NT2/D1 (cell line): ENCODE measurements at places on chromosomes 7 and 10.

GRCh38 chr10:33260403-33261149 lies 73.9 kb downstream of the NRP1 start:
- no peak for DNase-seq

- DNase-seq = no peak
These were observed 190.9 kb downstream of the REEP3 start for GRCh38 chr10:63711867-63712716.

- no peak for DNase-seq
These were observed 208.5 kb downstream of the PTEN start for GRCh38 chr10:88071879-88072278.

DNA sequence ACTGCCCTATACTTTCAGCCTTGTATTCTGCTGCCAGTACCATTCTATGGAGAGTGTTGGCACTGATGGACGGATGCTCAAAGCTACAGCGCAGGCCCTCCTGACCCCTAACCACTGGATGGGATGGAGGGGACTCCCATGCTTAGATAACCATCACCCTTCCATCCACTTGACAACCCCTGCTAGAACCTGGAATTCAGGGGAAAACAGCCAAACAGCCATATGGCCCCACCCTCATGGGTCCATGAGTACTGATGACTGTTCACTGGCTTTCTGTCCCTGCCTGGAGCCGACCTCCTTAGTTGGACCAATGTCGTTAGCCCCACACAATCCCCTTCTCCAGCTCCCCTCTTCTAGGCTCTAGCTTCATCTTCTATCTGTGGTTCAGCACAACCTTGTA lies 16.2 kb downstream of the DUSP5 start:
- no peak for DNase-seq

GRCh38 chr7:37546677-37547076 lies 98.0 kb upstream of the ELMO1 start:
- no peak for DNase-seq

GRCh38 chr10:72140174-72140573 lies 51.8 kb upstream of the SPOCK2 start:
- DNase-seq = no peak

DNA sequence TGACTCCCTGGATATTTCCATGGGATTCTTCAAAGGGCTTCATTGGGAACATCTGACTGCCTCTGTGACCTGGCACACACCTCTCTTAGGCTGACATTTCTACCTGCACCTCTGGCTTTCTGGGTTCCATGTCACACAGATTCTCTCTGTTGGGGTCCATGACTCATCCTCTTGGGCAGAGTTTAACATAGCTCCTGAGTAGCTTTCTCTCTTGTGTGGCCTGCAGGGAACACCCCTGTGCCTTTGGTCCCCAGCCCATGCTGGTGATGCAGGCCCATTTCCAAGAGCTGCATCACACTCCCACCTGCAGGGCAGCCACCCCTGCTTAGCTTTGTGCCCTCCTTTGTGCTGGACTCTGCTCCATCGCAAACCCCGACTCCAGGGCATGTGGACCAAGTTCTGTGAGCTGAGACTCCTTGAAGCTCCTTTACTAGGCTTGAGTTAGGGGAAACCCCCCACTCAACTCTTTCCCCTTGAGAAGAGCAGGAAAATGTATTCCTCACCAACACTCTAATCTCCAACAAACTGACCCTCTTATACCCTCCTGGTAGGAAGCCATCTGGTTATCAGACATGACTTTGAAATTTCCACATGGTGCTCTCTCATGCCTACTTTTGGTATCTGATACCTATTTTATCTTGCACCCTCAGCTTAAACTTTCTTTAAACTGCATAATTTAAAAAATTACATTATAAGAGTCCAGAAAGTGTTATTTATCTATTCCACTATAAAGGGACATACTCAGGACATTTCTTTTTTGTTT lies 93.3 kb downstream of the ZNF777 start:
- no peak for DNase-seq

DNA sequence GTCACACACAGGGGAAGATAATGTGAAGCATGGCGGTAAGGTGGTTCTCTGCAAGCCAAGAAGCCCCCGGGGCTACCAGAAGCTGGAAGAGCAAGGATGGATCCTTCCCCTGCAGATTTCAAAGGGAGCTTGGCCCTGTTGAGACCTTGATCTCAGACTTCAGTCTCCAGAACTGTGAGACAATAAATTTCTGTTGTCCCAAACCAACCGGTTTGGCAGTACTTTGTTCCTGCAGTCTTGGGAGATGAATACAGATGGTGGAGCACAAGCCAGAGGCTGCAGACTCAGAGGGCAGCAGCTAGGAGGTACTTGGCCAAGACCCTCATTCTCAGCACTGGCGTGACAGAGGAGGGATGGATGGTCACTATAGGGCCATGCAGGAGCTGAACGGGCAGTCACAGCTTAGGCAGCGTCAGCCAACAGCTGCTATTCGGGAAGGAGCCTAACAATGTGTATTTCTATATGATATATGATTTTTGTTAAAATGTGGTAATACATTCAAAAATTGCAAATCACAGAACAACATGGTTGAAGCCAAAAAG lies 387.3 kb downstream of the TNS3 start:
- no peak for DNase-seq

GRCh38 chr7:73984481-73985205 lies 43.3 kb upstream of the ELN start:
- DNase-seq = no peak

DNA sequence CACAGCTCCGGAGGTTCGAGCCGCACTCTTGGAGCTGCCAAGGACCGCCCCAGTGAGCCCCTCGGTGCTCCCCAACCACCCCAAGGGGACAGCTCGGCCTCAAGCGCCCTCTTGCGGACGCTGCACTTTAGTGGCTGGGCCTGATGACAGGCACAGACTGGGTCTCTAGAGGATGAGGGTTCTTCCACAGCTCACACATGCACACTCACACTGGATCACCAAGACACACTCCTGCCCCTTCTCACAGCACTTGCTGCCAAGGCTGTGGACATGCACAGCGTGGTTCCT lies 2.1 kb downstream of the RET start:
- no peak for DNase-seq

- no peak for DNase-seq
These were observed 844 bp downstream of the FBXW4 start for GRCh38 chr10:101693978-101694673.

DNA sequence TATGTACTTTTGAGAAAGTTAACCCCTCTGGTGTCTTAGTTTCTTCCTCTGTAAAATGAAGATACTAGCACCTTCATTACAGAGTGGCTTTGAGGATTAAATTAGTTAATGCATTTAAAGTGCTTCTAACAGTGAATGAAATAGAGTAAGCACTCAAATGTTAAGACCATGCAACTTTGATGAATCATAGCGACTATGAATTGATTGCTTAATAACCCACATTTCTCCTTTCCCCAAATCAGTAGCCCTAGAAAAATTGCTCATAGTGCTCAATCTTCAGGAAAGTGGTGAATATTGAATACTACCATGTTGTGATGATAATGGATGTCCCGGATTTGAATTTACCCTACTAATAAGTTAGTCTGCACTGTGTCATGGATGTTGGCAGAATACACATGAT lies 48.1 kb downstream of the CD36 start:
- no peak for DNase-seq

GRCh38 chr7:8177109-8177933 lies 84.6 kb downstream of the ICA1 start:
- no peak for DNase-seq

DNA sequence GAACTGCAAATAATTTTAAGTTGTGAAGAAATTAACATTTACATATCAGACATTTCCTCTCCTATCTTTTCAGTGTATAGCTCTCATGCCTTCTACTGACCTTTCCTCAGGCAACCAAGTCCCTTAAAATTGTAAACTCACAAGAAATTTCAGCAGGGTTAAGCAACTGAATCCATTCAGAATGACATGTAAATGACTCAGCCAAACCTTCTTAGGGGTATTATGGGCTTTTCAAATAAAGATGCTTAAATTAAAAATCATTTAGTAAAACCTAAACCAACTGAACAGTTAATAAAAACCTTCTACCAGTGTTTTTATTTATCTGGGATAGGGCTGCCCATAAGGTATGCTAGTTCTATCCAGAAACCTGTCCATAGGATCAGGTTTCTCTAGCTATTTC lies 20.7 kb downstream of the WAPL start:
- DNase-seq = no peak

GRCh38 chr7:55198634-55199392 lies 166.3 kb upstream of the LANCL2 start:
- DNase-seq = no peak

GRCh38 chr10:84333864-84334451 lies 5.6 kb downstream of the CCSER2 start:
- no peak for DNase-seq

DNA sequence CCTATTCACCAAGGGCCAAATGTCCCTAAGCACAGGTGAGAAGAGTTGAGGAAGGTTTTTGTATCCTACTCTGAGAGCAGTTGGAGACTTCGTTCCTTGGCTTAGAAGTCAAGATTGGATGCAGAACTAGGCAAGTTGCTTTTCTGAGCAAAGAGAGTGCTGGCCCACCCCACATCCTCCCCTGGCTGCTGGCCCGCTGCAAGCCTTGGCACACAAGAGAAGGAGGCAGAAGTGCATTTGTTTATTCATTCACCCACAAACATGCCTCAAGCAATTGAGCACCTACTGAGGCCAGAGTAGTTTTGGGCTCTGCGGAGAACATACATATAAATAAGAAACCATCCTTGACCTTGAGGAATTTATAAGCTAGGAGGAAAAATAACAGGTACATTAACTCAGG lies 318.9 kb downstream of the KCNMA1 start:
- no peak for DNase-seq

- no peak for DNase-seq
These were observed 321.2 kb downstream of the FRMD4A start for GRCh38 chr10:14009371-14010100.
